H9 (cell line): ENCODE measurements at places on chromosomes 4 and X.

GRCh38 chr4:95984081-95984480 lies 144.2 kb downstream of the PDHA2 start:
- DNase-seq: no peak

GRCh38 chrX:47187106-47187677 lies 6.4 kb upstream of the UBA1 start:
- peak; percentile 52 for DNase-seq

DNA sequence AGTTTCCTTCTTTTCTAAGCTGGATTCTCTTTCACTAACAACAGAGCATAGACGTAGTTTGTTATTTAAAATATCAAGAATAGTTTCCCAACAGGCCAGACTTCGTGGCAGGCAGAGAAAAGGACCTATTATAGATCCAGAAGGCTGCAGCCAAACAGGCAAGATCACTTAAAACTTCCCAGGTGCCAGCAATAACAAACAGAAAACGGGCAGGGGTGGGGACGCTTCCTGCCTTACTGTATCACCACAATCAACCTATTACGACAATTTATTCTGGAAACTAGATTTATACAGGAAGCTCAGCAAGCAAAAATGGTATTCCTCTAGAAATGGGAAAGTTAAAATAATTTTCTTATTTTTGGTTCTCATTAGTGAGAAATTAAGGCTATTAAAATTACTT lies 22.1 kb downstream of the RWDD4 start:
- no peak for DNase-seq

DNA sequence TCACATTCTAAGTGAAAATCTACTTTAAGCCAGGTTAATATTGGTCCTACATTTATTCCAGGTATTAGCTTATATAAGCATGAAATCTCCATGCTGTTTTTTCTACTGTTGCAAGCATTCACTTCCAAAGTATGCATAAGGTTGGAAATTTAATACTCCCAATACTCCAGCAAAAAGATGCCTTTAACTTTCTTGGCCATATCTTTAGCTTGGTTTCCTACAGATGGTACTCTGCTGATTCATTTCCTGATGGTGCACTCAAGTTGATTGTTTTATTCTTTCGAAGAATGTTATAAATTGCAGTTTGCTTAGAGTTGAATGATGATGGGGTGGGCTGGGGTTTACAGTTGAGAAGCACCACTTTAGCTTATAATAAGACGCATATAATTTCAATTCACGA lies 330.2 kb downstream of the PTTG2 start:
- no peak for DNase-seq

GRCh38 chrX:77528034-77528433 lies 80.8 kb downstream of the FGF16 start:
- no peak for DNase-seq

DNA sequence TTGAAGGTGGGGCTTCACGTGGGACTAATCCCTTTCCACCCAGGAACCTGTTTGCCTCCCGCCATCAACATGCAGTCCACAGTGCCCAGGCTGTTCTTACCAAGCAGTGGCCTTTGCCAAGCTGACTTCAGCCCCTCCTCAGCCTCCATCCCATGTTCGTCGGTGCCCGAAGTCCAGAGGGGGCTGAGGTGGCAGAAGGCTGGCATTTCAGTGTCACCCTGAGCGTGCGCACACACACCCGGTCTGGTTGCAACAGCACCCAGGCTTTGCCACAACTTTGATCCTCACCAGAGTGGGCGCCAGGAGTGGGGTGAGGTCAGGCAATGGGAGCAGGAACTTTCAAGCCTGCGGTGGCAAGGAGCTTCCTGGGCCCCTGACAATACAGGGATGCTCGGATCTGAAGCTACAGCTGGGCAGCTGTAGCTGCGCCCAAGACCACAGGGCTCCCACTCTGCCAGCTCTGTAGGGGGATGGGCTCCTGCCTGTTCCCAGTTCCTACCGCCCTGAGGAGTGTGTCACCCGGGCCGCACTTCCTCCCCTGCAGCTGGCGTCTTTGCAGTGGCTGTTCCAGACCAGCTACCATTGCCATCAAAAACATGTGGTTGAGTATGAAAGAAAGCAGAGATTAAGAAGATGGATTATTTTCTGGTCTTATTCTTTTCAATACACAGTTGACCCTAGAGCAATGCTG lies 428.0 kb downstream of the EPHA5 start:
- DNase-seq: no peak

DNA sequence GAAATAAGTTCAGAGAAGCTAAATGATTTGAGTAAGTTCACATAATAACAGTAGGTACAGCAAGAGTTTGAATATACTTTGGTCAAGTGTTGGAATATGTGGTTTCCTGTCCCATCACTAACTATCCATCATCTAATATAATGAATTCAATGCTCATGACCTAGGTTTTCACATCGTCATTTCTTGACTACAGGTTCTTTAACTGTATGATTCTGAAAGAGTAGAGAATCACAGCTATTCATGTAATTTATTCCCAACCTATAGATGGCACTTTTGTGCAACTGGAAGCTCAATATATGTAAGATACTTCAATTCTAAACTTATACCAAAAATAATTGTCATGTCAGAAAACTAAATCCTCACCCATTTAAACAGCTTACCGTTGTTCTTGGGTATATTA lies 53.1 kb downstream of the TIGD2 start:
- no peak for DNase-seq

DNA sequence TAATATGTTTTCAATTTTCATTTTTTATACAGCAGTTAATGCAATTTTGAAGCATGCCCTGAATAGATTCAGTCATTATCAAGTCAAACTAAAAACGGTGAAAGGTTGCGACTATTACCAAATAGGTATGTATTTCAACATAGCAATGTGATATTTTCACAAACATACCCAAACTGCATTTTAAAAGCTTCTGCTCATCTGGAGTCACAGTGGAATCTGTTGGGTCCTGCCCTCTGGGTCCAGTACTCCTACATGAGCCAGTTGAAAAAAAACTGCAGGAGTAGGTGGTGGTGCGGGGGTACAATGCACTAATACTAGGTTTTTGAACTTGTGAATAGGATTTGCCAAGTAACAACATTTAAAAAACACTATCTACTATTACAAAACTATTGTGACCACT lies 938 bp downstream of the GPR34 start:
- no peak for DNase-seq

DNA sequence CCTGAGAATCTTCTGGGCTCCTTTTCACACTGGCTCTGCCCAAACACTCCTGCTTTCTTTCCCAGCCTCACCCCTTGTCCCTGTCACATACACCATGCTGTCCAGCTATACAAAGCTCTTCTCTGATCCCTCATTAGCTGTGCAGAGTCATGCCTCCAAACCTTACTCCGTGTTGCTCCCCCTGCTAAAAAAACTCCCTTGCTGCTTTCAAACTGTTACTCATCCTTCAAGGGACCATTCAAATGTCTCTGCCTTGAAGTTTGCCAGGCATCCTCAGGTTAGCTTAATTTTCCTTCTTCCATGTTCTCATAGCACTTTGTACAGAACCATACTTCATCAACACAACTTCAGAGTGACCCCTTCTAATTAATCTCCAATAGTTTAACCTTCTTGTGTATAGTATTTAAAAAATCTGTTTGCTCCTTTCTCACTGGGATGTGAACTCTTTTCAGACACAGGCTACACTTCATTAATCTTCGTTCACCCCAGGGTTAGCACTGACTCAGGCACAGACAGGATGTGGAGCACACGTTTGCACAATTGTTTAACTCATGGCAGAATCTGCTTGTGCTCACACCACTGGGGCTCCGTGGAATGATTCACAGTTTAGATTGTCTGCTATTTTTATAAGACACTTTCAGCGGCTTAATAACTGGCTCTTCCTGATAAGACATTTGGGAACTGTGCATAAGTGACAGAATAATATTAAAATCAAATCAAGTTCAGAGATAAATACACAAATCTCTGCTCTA lies 21.4 kb upstream of the SEL1L3 start:
- no peak for DNase-seq

- no peak for DNase-seq
Measured at GRCh38 chr4:181693517-181693916, 549.7 kb upstream of the TENM3 start.

DNA sequence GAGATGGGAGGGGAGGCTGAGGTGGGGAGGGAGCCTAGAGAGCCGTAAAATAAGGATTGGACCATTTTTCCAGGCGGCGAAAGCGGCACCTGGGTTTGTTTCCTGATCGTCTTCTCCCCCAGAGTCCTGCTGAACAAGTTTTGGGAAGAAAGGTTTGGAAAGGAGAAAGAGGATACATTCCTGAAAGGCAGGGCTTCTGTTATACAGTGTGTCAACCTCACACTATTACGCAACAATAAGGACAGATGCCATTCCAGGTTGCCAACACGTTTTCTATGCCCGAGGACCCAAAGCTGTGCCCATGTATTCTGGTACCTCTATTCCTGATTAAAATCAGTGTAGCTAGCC lies 658 bp downstream of the SCOC start:
- DNase-seq: no peak

GRCh38 chr4:53199356-53199755 lies 166.5 kb downstream of the SCFD2 start:
- no peak for DNase-seq

DNA sequence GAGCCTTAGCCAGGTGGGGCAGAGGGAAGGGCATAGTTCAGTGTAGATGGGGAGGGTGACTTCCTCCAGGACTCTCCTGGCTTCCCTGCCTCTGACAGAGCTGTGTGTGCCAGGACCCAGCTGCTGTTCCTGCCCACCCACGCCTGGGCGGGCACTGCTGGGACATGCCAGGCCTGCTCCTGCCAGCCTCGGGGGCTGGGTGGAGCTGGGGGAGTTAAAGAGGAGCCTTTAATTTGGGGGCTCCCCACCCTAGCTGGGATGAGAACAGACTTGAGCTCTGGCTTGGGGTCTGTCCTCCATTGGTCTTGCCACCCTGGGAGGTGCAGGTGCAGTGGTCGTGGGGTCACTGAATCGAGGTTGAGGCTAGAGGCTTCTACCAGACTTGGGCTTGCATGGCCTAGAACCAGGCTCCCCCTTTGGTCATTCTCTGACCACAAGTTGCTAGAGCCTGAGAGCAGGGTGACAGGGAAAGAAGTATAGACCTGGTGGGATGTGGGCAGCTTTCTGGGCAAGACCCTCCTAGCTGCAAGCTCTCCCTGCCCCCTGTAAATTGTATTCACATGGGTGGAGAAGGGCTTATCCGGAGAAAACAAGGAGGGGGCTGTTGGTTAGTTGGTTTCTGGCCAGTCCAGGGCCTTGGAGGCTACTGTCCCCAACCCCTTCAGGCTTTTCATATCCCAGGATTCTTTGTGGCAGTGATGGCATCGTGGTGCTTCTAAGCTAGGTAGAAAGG lies 5.7 kb downstream of the EFNB1 start:
- DNase-seq: peak; percentile 4

GRCh38 chrX:130030826-130031225 lies 48.4 kb downstream of the BCORL1 start:
- DNase-seq: no peak

DNA sequence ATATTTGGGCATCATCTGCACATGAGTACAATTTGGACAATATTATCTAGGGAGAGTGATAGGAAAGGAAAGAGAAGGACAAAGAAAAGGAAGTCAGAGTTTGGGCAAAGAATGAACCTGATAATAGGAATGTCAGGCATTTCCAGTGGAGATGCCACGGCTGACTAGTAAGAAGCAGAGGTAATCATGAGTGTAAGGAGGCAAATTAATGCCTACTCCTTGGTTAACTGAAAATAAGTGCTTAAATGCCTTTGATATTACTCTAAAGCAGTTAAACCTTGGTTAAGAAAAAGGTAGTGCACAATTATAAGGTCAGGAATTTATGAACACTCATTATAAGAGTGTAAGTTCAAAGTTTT lies 99.2 kb upstream of the DDIT4L start:
- no peak for DNase-seq

- no peak for DNase-seq
Measured at GRCh38 chr4:32032136-32032672, 1312.0 kb downstream of the PCDH7 start.

DNA sequence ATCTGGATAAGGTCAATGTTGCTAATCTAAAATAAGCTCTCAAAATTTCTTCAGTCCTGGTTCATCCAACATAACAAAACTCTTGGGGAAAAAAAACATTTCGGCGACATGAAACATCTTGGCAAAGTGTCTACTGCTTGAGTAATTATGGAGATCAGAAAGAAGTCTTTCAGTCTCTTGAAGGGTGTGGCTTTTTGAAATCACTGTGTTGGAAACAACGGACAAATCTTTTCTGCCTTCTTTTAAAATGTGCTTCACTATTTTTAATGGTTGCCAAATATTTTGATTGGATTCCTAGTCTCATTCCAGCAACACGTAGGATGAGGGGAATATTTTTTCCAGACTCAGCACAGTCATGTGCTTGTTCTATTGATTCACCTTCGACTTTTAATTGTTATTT lies 138.6 kb downstream of the KLHL8 start:
- no peak for DNase-seq

- DNase-seq: no peak
Measured at GRCh38 chrX:39952989-39953388, 144.8 kb downstream of the BCOR start.

DNA sequence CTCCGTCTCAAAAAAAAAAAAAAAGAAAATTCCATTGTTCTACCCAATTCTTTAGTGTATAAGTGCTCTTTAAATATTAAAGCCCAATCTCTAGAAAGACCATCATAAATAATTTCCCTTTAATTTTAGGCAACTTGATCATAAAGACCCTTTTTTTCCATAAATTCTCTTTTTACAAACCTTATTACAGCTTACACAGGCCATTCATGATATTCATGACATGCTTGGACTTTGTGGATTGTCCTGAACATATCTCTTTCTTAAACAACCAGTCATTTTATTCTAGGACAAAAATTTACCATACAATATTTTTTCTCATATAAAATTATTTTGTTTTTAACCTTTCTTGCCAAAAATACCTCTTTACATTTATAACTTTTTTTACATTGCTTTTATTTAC lies 30.5 kb downstream of the TLR8 start:
- DNase-seq: no peak

DNA sequence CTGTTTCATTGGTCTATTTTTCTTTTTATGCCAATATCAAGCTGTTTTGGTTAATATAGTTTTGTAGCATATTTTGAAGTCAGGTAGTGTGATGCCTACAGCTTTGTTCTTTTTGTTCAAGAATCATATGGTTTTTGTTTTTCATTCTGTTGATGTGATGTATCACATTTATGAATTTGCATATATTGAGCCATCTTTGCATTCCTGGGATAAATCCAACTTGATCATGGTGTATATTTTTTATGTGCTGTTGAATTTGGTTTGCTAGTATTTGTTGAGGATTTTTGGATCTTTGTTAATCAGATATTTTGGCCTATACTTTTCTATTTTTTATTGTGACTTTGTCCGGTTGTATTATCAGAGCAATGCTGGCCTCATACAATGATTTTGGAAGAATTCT lies 74.8 kb downstream of the GPAT3 start:
- no peak for DNase-seq

GRCh38 chr4:164467493-164467892 lies 286.4 kb upstream of the SMIM31 start:
- no peak for DNase-seq
